Ovary (tissue), 10 donors: ENCODE measurements at places on chromosomes 13 and 19. TPM values are rescaled to one million over a fixed set of nuclear protein-coding genes. Genes with fewer than 3 reads are reported as not detected.

ZNF582 gene
- 9.2 TPM for total RNA-seq

U2AF2 gene
- total RNA-seq, result 76.9 TPM

DNA sequence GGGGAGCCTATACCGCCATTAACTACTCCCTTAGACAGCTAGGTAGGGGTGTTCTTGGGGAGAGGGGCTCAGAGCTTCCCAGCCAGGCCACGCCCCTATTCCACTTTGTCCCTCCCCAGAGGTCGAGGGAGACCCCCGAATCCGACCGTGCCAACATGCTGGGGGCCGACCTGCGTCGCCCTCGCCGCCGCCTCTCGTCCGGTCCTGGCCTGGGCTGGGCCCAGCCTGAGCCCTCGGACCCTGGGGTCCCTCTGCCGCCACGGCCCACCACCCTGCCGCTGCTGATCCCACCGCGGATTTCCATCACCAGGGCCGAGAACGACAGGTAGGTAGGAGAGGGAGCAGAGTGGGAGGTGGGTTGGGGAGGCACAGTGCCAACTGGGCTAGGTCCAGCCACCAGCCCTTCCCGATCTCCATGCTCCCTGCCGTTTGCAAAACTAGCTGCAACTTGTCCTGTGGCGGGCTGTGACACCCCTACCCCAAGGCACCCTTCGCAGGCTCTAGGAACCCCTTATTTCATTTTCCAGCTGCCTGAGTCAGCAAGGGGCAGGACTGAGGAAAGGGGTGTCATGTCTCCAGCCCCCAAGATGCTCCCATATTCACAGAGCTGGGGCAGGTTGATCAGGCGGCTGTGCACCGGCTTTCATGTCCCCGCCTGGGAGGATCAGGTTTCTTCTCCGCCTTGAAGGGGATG lies 2.6 kb upstream of the PDE4A start:
- no peak for DNase-seq

DNA sequence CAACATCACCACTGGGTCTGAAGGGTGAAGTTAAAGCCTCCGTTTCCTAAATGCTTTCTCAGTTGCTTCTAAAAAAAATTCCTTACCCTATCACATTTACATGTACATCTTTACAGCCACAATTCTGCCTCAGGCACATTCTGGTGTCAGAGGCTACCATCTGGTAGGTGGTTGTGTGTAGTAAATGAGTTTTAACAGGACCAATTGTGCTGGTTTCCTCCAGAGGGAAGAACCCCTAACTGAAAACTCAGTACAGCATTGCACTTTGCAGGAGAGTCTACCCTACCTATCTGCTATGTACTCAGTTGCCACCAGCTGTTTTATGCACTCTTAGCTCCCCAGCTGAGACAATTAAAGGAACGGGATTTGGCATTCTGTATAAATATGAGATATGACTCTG lies 1576.5 kb downstream of the PCDH9 start:
- no peak for DNase-seq

- DNase-seq, result no peak
Observed at GRCh38 chr19:4295972-4296771, 6.0 kb downstream of the TMIGD2 start.

GRCh38 chr13:98752467-98753290 lies at the start of gene SLC15A1:
SLC15A1 (minus strand) TSS chr13:98752672; CDS start chr13:98752598, 74 bp downstream.
- no peak for DNase-seq

- no peak for DNase-seq
Observed at GRCh38 chr13:24185591-24186232, 25.2 kb downstream of the SPATA13 start.

GRCh38 chr13:110564472-110564985 lies 3.0 kb upstream of the RAB20 start:
- no peak for DNase-seq

DNA sequence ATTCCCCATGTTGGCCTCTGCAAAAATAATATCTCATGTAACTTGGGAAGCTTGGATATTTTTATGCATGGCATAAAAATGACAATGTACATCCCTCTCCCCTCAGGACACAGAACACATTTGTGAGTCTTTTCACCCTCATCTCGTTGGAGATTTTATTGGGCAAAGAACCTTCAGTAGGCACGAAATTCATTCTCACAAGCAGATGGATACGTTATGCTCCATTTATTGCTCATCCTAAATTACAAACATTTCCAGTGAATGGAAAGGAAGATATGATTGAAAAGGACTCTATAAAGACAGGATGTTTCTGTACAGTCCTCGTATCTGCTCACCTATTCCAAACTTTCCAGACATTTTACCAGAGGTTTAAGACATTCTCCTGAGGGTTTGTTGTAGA lies 1175.8 kb downstream of the UQCRFS1 start:
- no peak for DNase-seq

DNA sequence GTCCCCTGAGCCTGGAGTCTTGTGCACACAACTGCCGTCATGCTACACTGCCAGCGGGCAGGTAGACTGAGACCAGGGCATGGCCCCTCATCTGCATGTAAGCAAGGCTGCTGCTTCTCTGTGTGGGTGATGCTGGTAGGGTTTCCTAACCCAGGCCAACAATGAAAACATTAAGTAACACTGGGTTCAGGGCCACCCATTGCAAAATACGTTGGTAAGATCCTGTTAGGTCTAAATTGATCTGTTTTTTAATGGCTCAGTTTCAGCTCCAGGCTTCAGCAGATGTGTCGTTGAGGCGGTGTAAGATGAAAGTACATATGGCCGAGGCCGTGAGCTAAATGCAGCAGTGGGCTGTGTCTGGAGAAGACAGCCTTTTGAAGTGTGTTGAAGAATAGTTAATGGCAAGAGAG lies 383.4 kb downstream of the IRS2 start:
- DNase-seq, result no peak

GRCh38 chr13:94712287-94712811 lies at the start of gene SOX21:
SOX21 (minus strand) TSS chr13:94712545; CDS start chr13:94712049, 496 bp downstream.
- DNase-seq, result no peak

GRCh38 chr19:44666852-44667556 lies 4.3 kb upstream of the CEACAM19 start:
- no peak for DNase-seq
